Stimulated activated CD4-positive, alpha-beta T cell treated with anti-CD3 and anti-CD28 coated beads, Interleukin-4, amount 100 ng/mL, for 24 hours (primary cell): ENCODE measurements at places on chromosomes 5 and 9.

DNA sequence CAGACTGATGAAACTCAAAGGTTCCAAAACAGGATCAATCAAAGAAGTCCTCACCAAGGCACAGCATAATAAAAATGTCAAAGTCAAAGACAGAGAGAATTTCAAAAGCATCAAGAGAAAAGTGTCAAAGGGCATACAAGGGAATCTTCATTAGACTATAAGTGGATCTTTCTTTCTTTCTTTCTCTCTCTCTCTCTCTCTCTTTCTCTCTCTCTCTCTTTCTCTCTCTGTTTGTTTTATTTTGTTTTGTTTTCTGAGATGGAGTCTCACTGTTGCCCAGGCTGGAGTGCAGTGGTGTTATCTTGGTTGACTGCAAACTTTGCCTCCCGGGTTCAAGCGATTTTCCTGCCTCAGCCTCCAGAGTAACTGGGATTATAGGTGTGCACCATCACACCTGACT lies 148.3 kb upstream of the CD180 start:
- no peak for DNase-seq

DNA sequence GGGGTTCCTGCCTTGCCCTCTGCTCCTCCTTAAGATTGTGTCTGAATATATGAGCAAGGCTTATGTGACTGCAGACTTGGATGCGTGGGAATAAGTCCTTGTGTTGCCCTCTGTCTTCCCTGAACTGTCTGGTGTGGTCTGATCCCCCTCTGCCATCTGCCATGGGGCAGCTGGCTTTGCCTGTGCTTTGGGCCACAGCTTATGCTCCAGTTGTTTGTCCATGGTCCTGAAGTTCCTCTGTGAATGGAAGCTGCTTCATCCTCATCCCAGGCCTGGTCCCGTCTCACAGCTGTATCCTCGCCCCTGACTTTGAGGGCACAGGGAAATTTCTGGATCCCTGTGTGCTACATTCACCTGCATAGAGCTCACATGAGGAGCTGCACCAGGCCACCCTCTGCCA lies 14.7 kb downstream of the IL31RA start:
- DNase-seq = no peak

GRCh38 chr9:111179577-111179976 lies 141.3 kb upstream of the LPAR1 start:
- DNase-seq = no peak

DNA sequence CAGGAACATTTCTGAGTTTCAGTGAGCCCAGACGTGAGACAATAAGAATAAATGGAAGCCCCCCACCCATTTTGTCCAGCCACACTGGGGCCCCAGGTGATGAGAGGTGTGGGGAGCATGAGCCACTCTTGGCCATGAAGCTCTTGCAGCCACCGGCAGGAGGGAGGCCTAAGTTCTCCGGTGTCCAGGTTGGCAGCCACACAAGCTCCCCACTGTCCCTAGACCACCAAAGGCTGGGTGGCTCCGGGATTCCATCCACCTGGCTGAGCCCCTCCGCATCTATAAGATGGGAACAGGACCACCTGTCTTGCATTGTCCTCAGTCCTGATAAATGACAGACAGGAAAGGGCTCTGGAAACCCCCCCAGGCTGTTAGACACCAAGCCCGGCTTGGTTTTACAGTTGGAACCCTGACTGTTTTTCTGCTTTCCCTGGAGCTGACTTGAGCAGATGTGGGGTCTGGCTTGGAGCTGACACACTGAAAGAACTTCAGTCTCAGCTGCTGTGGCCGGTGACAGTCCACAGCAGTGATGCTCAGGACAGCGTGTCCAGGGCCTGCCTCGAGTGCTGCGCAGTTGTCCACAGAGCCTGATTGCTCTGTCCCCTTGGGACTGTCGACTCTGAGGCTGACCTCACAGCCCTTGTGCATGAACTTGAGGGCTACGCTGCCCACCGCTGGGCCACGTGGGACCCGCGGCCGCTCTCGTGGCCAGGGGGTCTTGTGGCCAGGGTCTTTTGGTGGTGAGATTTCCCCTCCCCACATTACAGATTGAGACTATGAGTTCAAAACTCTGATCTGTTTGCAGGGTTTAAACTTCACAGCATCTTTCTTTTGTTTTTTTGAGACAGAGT lies 74.8 kb downstream of the PSMB7 start:
- DNase-seq = no peak

GRCh38 chr5:113552137-113552536 lies 38.6 kb downstream of the YTHDC2 start:
- no peak for DNase-seq

DNA sequence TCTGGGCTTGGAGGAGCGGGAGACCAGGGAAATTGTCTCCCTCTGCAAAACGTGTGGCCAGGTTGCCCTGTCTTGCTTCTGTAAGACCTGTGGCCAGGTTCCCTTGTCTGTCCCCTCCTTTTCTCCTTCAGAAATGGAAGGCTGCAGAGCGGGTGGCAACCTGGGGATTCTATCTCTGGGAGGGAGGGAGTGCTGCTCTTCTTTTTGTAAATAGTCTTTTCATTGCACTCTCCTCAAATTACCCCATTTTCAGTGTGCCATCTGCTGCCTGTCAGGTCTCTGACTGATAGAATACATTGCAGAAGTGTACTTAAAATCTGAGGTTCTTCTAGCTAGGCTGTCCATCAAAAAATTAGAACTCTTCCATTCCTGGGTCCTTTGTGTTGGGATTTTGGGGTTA lies 126.0 kb downstream of the GABRB2 start:
- no peak for DNase-seq

GRCh38 chr5:143248822-143249579 lies 154.5 kb downstream of the NR3C1 start:
- no peak for DNase-seq

DNA sequence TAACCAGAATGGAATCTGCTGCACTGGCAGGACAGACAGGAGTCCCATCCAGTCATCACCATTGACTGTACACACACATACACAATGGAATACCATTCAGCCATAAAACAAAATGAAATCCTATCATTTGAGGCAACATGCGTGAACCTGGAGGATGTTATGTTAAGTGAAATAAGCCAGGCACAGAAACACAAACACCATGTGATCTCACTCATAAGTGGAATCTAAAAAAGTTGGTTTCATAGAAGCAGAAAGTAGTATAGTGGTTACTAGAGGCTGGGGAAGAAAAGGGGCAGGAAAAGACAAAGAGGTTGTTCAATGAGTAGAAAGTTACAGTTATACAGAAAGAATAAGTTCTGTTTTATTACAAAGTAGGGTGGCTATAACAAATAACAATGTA lies 884.0 kb upstream of the ACO1 start:
- DNase-seq = no peak

GRCh38 chr5:171520300-171521174 lies 101.1 kb downstream of the FGF18 start:
- no peak for DNase-seq

DNA sequence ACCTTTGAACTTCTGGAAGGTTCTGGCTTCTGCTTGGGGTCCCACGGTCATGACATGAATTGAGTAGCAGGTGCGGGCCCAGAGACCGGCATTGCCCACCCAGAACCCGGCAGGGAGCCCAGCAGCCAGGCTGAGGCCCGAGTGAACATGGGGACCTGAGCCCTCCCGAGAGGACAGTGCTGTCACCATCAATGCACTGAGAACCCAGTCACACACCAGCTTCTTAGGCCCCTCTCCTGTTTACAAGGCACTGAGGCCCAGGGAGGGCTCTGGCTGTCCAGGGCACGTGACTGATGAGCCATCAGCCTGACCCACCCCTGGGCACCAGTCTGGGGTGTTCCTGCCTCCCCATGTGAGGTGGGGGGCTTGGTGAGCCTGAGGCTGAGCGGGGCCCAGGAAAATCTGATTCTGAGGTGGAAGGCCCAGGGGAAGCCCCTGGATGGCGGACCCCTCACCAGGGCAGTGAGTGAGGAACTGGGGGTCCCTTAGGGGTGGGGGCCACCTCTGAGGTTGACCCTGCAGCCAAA lies 60.3 kb upstream of the RNU6ATAC start:
- DNase-seq = no peak

DNA sequence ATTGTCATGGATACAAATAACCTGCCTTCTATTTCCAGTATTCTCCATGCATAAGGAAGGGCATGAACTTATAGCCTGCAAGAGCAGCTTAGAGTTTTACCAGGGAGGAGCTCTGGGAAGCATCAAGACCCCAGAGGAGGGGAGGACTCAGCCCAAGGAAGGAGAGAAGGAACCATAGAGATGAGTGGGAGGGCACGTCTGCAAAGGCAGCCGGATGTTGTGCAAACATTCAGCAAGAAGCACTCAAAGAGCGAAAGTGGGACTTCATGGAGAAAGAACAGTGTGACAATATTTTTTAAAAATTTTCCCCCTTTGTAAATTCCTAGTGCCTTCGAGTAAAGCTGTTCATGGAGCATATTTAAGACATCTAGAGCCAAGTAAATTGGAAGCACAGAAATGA lies 270.1 kb upstream of the PTGER4 start:
- peak; percentile 39 for DNase-seq

- DNase-seq = no peak
Observed at GRCh38 chr5:5980538-5980895, 397.8 kb downstream of the MED10 start.

DNA sequence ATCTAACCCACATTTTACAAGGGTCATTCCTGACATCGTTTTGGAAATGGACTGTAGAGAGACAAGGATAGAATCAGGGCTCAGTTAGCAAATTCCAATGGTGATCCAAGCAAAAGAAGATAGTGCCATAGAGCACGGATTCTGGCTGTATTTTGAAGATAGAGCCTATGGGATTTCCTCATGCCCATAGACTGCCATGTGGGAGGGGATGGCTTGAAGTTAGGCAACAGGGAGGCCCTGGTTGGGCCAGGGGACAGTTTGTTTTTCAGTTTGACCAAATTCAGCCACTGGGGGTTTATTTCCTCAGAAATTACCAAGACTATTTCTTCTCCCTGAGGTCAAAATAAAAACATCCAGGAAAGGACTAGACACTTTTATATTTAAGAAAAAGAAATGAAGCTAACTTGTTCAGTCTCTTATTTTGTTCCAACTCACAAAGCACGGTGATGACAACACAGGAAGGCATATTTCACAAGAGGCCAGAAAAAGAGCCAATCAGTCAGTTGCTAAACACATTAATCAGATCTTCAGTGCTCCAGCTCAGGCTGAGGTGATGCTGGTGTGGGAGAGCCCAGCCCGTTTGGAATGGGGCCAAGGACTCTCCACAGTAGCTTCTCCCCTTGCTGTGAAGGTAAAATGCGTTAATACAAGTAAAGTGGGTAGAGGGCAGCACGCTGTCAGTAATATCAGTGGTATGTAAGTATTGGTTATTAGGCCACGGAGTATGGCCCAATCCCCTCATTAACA lies 4.4 kb upstream of the DCTN4 start:
- no peak for DNase-seq

DNA sequence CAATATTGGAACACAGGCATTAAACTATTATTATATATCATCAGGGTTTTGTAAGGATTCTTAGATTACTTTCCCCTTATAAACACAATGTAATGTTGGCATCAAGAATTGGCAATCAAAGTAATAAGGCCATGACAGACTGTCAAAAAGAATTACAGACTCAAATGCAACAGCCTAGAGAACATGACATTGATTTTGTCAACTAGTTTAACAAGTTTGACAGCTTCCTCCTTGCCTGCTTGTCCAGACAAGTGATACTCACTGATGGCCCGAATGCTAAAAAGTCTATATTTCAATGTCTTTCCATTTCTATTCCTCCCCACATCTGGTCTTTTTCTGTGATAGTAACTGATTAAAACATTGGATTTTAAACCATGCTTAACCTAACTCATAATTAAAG lies 6.4 kb upstream of the ANKRD31 start:
- no peak for DNase-seq

GRCh38 chr5:116159006-116159405 lies 74.2 kb downstream of the COMMD10 start:
- no peak for DNase-seq

DNA sequence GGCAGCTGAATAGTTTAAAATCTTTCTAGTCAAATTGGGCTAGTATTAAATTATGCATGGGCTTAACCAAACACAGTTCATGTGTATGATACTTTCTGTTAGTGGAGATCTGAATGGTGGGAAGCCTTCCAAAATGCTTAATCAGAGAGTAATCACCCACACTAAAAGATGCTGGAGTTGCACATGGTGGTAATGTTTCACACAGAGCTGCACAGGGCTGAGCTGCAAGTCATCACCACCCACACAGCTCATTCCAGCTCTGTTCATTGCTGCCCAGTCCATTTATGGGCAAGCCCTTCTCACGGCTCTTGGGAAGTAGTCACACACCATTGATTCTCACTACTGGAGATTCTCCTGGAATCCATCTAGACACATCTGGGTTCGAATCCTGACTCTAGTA lies 351.5 kb upstream of the KCNN2 start:
- DNase-seq = no peak

DNA sequence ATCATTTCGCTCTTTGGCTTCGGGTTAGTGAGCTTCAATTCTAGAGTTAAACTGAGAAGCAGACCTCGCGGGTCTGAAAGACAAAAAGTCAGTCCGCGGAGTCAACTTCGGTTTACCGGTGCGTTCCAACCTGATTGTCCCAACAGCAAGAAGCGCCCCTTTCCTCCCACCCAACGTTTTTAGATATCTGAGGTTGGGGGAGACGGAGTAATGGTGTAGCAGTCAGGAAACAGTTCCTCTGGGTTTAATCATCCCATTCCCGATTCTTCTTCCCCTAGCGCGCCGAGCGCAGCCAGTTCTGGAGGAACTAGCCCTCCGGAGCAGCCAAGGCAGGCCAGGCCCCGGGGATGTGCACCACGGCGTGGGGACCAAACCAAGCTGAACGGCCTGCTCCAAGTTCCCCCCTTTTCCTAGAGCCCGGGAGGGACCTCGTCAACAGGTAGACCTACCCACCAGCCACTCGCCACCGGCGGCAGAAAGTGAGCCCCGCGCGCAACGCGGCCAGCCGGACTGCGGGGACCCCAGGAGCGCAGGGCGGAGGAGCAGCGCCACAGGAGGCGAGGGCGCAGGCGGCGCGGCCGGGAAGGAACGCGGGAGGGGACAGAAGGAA lies 622 bp upstream of the ISL1 start:
- DNase-seq = no peak

DNA sequence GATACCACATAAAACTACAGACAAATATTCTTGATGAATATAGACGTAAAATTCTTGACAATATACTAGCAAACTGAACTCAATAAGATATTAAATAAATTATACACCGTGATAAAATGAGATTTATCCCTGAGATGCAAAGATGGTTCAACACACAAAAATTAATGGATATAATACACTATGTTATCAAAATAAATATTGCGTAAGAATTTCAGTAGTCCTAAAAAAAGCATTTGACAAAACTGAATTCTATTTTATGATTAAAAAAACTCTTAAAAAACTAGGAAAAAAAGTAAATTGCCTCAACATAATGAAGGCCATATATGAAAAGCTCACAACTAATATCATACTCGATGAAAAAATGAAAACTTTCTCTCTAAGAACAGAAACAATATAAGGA lies 472.3 kb upstream of the GRIA1 start:
- no peak for DNase-seq

- DNase-seq = no peak
Observed at GRCh38 chr9:899440-900184, 58.1 kb downstream of the DMRT1 start.

DNA sequence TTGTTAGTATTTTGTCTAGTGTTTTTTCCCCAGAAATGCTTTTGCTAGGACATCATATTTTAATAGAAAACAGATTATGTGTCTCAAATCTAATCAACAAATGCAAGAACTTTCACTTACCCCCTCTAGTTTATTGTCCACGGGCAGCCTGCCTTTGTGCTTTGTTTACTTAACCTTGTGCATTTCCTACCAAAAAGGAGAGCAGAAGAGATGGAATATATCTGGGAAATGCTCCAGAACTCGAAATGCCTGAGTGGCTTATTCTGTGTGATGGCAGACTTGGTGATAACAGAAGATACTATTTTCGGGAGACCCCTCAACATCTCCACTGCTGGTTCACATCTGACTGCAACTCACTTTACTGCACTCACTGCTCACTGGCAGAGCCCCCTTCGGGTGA lies 33.3 kb upstream of the SPDL1 start:
- DNase-seq = no peak
